ENCODE measurements at places on chromosomes 2 and 18. TPM values are rescaled to one million over a fixed set of nuclear protein-coding genes. Genes with fewer than 3 reads are reported as not detected.

The HOXD12 gene
- not detected for total RNA-seq

The SLC38A11 gene
- total RNA-seq, result not detected

The HMSD gene
- 0.54 TPM for total RNA-seq

The ADD2 gene
- 22.0 TPM for total RNA-seq

The DSC1 gene
- total RNA-seq, result not detected

The LCT gene
- total RNA-seq, result 0.05 TPM

The CNTNAP5 gene
- total RNA-seq, result not detected

The LOXHD1 gene
- not detected for total RNA-seq

The EVA1A gene
- 12.3 TPM for total RNA-seq

The CDH19 gene
- total RNA-seq, result 2.3 TPM

The TRAF3IP1 gene
- total RNA-seq, result 17.0 TPM

The TMEM182 gene
- total RNA-seq, result 4.6 TPM

The TTC39C gene
- total RNA-seq, result 10.5 TPM

The PLCD4 gene
- 0.30 TPM for total RNA-seq

The SALL3 gene
- total RNA-seq, result not detected
